Stimulated activated CD8-positive, alpha-beta memory T cell treated with anti-CD3 and anti-CD28 coated beads, Interleukin-4, amount 100 ng/mL, for 1 hour (primary cell): ENCODE measurements at places on chromosomes 5 and 9.

GRCh38 chr5:177304392-177305119 lies 957 bp downstream of the PRELID1 start:
- DNase-seq, result no peak

DNA sequence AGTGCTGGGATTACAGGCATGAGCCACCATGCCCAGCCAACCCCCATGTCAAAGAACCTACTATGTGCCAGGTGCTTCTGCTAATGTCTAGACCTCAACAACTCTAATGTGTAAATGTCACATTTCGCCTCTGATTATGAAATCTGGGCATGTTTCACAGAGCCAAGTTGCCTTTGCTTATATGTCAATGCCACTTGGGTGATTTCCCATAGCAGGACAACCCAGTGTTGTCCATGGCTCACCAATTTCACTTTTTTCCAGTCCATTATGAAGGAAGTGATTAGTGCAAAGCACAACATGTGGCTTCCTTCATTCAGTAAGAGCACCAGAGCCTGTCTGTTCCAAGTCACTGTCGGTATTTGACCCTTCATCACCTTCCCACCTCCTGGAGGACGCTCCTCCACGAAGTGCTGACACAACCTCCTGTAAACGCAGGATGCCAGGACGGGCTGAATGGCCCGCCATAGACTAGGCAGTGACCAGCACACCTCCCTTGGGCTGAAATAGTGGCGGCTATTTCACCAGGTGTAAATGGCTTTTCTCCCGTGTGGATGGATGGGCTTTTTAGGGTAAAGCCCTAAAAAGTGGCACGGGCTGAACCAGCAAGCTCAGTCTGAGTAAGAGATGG lies 962 bp upstream of the PKN3 start:
- DNase-seq, result no peak

- DNase-seq, result no peak
Measured at GRCh38 chr5:62143268-62144229, 162.5 kb upstream of the KIF2A start.

GRCh38 chr5:147223343-147223742 lies 11.5 kb upstream of the STK32A start:
- no peak for DNase-seq

GRCh38 chr5:176446884-176447590 lies 1.1 kb upstream of the FAF2 start:
- DNase-seq, result peak; percentile 1

DNA sequence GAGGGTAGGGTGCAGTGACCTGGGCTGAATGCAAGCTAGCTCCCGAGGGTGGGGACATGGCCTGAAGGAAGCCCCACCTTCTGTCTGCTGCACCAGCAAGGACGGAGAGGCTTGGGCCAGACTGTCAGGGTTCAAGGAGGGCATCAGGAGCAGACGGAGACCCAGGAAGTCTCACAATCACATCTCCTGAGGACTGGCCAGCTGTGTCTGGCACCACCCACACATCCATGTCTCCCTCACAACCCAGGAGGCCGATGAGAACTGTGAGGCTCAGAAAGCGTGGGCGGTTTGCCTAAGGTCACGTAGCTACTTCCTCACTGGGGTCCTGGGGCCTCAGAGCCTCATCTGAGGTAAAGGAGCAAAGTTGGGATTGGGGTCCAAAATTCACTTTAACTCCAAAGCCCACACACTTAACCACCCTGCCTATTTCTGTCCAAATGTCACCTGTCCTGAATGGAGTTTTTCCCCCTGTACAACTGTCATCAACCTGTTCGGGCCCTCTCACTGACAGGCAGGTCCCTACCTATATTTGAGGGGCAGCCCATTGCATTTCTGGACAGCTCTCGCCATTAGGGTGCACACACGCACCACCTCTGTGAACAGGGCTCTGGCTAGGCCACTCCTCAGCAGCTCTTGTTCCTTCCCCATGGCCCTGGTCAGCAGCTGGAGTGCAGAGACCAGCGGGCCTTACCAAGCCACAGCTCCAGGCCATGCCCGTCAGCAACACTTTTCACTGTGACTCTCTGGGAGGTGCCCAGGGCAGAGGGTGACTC lies 3.4 kb downstream of the IL13 start:
- DNase-seq, result no peak

GRCh38 chr9:93827545-93828330 lies 127.4 kb downstream of the BARX1 start:
- peak; percentile 6 for DNase-seq

GRCh38 chr5:1437876-1438559 lies 7.2 kb downstream of the SLC6A3 start:
- no peak for DNase-seq

GRCh38 chr5:45417285-45417998 lies 278.7 kb downstream of the HCN1 start:
- no peak for DNase-seq

- DNase-seq, result no peak
Measured at GRCh38 chr9:11469745-11470144, 856.9 kb upstream of the PTPRD start.
